ENCODE measurements at places on chromosomes 3 and 15.

GRCh38 chr3:10753964-10754363, 62.1 kb upstream of the SLC6A11 start:
- no peak overlapping the region for H3K4me3 ChIP-seq
- peak; percentile 17 for DNase-seq
- H3K27ac ChIP-seq, result no peak overlapping the region
- H3K4me1 ChIP-seq, result no peaks in the 10 kb centered on the region

GRCh38 chr3:195249057-195249770, 21.7 kb downstream of the XXYLT1 start:
- H3K4me1 ChIP-seq, result no peaks in the 10 kb centered on the region
- H3K27me3 ChIP-seq, result no peaks in the 10 kb centered on the region
- no peak overlapping the region for H3K4me3 ChIP-seq
- DNase-seq, result no peak

GRCh38 chr3:123664753-123665152, 79.9 kb upstream of the HACD2 start:
- H3K4me1 ChIP-seq, result peaks cover 8% of the 10 kb centered on the region
- H3K27ac ChIP-seq, result no peak overlapping the region
- no peak overlapping the region for H3K4me3 ChIP-seq
- DNase-seq, result no peak
- H3K27me3 ChIP-seq, result no peaks in the 10 kb centered on the region

DNA sequence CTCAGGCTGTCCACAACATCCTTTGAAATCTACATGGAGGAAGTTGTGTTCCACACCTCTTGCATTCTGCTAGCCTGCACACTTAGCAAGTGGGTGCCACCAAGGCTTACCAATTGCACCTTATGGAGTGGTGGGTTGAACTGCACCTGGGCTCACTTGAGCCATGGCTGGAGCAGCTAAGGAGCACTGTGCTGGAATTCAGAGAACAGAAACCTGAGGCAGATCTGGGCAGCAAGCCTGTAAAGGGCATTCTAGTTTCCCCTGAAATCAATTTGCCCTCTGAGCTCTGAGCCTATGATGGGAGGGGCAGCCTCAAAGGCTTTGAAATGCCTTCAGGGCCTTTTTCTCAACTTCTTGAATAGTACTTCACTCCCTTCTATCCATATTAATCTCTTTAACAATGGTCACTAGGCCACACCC, 18.0 kb downstream of the BTLA start:
- no peak overlapping the region for H3K27ac ChIP-seq
- no peaks in the 10 kb centered on the region for H3K27me3 ChIP-seq
- no peak overlapping the region for H3K4me3 ChIP-seq
- H3K4me1 ChIP-seq, result no peaks in the 10 kb centered on the region

DNA sequence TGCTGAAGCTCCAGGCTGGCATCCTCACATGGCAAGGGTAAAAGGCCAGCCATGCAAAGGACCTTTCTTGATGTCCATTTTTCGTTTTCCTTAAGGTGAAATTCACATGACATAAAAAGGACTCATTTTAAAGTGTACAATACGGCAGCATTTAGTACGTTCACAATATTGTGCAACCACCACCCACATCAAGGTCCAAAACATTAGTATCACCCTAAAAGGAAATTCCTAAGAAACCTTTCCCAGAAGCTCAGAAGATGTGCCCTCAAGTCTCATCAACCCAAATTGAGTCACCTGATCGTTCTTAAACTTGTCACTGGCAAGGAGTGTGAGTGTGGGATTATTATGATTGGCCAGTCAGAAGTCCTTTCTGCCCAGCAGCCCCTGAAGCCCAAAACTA, 250.1 kb downstream of the TLE3 start:
- H3K4me1 ChIP-seq, result no peaks in the 10 kb centered on the region
- no peaks in the 10 kb centered on the region for H3K36me3 ChIP-seq
- H3K4me3 ChIP-seq, result no peak overlapping the region
- no peaks in the 10 kb centered on the region for H3K27me3 ChIP-seq
- DNase-seq, result no peak

DNA sequence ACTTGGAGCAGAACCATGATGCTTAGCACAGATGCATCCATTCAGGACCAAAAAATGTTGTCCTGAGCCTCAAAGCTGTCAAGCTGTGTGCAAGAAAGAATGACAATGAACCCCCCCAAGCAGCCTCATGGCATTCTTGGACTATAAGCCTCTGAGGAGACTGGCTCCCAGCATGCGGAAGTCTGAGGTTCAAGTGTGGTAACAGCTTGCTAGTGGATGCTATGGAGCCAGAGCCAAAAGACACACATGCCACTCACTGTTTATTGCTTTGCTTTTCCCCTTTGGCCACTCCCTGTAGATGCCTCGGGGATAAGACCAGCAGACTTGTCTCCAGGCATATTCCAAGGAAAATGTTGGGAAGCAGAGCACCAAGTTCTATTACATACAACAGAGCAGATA, 38.2 kb upstream of the SNRK start:
- no peak overlapping the region for H3K4me3 ChIP-seq
- H3K36me3 ChIP-seq, result no peaks in the 10 kb centered on the region
- H3K27ac ChIP-seq, result no peak overlapping the region
- H3K27me3 ChIP-seq, result no peaks in the 10 kb centered on the region

- no peak overlapping the region for H3K4me3 ChIP-seq
- no peaks in the 10 kb centered on the region for H3K4me1 ChIP-seq
- H3K36me3 ChIP-seq, result no peaks in the 10 kb centered on the region
- no peaks in the 10 kb centered on the region for H3K27me3 ChIP-seq
- peak; percentile 8 for DNase-seq
- H3K27ac ChIP-seq, result peak overlapping the region; percentile 16
These were observed 368.6 kb upstream of the MCTP2 start for GRCh38 chr15:93862791-93863190.

DNA sequence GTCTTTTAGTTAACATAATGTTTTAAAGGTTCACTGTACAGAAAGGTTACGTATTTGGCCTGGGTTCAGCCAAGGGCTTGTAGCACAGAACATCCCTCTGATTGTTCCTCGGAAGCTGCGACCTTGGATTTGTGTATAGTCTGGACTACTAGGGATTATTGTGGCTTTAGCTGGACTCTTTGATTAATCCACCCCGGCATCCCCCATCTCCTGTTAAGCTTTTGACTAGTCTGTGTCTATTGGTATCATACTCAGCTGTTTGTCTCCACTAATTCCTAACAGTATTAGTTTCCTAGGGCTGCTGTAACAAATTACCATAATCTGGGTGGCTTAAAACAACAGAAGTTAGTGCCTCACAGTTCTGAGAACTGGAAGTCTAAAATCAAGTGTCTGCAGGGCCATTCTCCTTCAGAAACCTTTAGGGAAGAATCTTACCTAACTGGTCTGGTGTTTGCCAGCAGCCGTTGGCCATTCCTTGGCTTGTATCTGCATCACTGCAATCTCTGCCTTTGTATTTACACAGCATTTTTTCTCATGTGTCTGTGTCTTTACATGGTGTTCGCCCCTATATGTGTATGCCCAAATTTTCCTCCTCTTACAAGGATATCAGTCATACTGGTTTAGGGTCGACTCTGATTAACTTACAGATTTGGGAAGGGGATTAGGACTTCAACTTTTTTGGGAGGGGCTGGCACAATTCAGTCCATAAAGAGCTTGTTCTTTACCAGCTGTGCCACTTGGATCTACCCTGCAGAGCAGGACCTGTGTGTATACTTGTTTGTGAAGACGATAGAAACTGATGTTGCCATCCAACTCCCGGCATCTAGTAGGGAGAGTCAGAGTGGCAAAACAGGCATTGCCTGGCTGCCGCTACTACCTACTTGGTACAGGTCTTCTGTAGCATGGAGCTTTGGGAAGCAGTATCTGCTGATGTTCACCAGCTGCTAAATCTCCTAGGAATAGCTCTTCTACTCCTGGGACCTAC, 117.8 kb downstream of the UBE2E2 start:
- H3K36me3 ChIP-seq, result no peaks in the 10 kb centered on the region
- no peak for DNase-seq
- H3K4me1 ChIP-seq, result no peaks in the 10 kb centered on the region
- H3K27ac ChIP-seq, result no peak overlapping the region
- H3K4me3 ChIP-seq, result no peak overlapping the region

GRCh38 chr3:116005404-116005803, 382.1 kb downstream of the GAP43 start:
- H3K36me3 ChIP-seq, result no peaks in the 10 kb centered on the region
- H3K4me3 ChIP-seq, result no peak overlapping the region
- no peak for DNase-seq
- no peaks in the 10 kb centered on the region for H3K4me1 ChIP-seq
- H3K27ac ChIP-seq, result no peak overlapping the region

GRCh38 chr15:99683000-99683670, 50.1 kb downstream of the LYSMD4 start:
- no peak for DNase-seq
- H3K36me3 ChIP-seq, result peaks cover 2% of the 10 kb centered on the region
- H3K27me3 ChIP-seq, result no peaks in the 10 kb centered on the region
- no peaks in the 10 kb centered on the region for H3K4me1 ChIP-seq

GRCh38 chr15:38252481-38253350, at the start of gene SPRED1:
SPRED1 (plus strand) TSS chr15:38252836; CDS start chr15:38253186, 350 bp downstream.
- H3K27me3 ChIP-seq, result no peaks in the 10 kb centered on the region
- H3K4me3 ChIP-seq, result peak within 1 kb of the TSS; percentile 91
- H3K27ac ChIP-seq, result peak within 1 kb of the TSS; percentile 90
- H3K4me1 ChIP-seq, result peaks cover 21% of the 10 kb centered on the region

- no peak overlapping the region for H3K4me3 ChIP-seq
- no peaks in the 10 kb centered on the region for H3K27me3 ChIP-seq
- DNase-seq, result no peak
- no peak overlapping the region for H3K27ac ChIP-seq
- H3K4me1 ChIP-seq, result peaks cover 32% of the 10 kb centered on the region
These were observed 121.3 kb downstream of the RPLP1 start for GRCh38 chr15:69573815-69574475.

DNA sequence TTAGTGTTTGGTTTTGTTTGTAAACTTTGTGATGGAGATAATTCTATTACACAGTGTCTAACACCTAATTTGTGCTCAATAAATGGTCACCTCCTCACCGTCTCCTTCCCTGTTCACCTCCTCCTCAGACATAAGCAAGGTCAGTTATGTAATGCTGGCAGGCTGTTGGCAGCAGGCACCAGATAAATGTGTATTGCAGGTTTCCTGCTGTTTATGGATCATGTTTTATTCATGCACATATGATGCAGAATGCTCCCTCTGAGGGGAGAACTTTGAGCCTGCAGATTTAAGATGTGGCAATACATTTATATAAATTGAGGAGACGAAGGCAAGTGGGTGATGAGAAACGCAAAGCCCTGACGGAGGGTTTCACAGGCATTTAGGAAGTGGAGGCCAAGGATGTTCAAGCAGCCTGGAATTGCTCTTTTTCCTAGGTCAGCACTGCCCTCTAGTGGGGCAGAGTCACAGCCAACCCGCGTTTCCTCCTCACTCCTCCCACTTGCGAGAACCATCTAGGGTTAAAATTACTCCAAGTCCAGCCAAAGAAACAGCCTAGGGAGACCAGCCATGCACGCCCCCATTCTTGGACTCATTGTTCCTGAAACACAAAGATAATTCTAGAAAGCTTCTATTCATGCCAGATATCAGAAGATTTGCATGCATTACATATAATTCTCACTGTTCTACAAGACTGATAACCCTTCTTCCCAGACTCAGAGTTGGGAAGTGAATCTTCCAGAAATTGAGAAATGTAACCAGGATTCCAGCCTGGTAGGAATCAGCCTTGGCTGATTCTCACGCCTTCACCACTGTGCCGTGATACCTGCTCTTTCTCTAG, 228.7 kb downstream of the SLCO3A1 start:
- no peak overlapping the region for H3K4me3 ChIP-seq
- H3K27ac ChIP-seq, result no peak overlapping the region
- H3K4me1 ChIP-seq, result no peaks in the 10 kb centered on the region
- peak; percentile 60 for DNase-seq
- H3K27me3 ChIP-seq, result no peaks in the 10 kb centered on the region
- H3K36me3 ChIP-seq, result no peaks in the 10 kb centered on the region

GRCh38 chr3:123303976-123304560, 102.3 kb downstream of the SEC22A start:
- H3K27ac ChIP-seq, result no peak overlapping the region
- no peak overlapping the region for H3K4me3 ChIP-seq
- no peaks in the 10 kb centered on the region for H3K27me3 ChIP-seq
- no peaks in the 10 kb centered on the region for H3K4me1 ChIP-seq
- DNase-seq, result no peak
- H3K36me3 ChIP-seq, result no peaks in the 10 kb centered on the region

GRCh38 chr3:154783521-154783931, 296.6 kb upstream of the MME start:
- H3K27me3 ChIP-seq, result no peaks in the 10 kb centered on the region
- H3K36me3 ChIP-seq, result no peaks in the 10 kb centered on the region
- H3K27ac ChIP-seq, result no peak overlapping the region
- no peak overlapping the region for H3K4me3 ChIP-seq
- no peaks in the 10 kb centered on the region for H3K4me1 ChIP-seq
- no peak for DNase-seq

- H3K27me3 ChIP-seq, result no peaks in the 10 kb centered on the region
- no peaks in the 10 kb centered on the region for H3K4me1 ChIP-seq
- DNase-seq, result no peak
- no peaks in the 10 kb centered on the region for H3K36me3 ChIP-seq
- H3K27ac ChIP-seq, result no peak overlapping the region
These were observed 744.0 kb upstream of the SGO1 start for GRCh38 chr3:20930034-20930433.

DNA sequence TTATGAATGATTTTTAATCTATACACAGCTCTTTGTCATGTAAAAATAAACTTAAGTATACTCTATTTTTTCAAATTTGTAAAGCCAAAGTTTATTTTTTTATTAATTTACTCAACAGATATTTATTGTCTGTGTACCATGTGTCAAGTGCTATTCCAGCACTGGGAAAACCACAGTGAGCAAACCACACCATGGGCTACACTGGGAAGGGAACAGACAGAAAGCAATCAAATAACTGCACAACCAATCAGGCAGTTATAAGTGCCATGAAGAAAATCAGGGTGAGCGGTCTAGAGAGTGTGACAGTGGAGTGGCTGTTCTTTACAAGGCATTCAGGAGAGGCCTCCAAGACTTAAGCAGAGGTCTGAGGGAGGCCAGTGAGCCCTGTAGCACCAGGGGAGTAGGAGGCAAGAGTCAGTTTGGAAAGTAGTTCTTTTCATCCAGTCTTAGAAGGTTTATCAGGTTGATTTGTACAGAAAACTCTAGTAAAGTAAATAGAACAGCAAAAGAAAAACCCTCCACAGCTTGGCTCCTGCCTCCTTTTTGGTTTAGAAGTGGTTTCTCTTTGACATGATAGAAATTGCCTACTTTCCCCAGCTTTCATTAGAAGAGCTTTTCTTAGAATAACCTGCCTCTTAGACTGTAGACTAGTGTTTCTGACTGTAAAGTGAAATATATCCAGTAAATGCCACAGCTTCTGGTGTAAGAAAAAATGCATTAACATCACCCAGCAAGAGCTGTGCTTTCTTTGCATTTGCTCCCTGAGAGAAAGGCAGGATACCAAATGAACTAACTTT, 13.7 kb downstream of the EIF2AK4 start:
- H3K4me1 ChIP-seq, result no peaks in the 10 kb centered on the region
- H3K4me3 ChIP-seq, result no peak overlapping the region
- H3K27me3 ChIP-seq, result no peaks in the 10 kb centered on the region
- H3K27ac ChIP-seq, result no peak overlapping the region
- DNase-seq, result no peak

- no peak overlapping the region for H3K4me3 ChIP-seq
- no peaks in the 10 kb centered on the region for H3K4me1 ChIP-seq
These were observed 573.3 kb downstream of the EPHB1 start for GRCh38 chr3:135368316-135368715.
